ENCODE measurements at places on chromosomes 2 and 18. TPM values are rescaled to one million over a fixed set of nuclear protein-coding genes. Genes with fewer than 3 reads are reported as not detected.

GRCh38 chr2:207513551-207514257 lies 16.1 kb upstream of the CREB1 start:
- no peak for DNase-seq

GRCh38 chr2:150479075-150479915 lies 8.2 kb downstream of the RND3 start:
- no peak for DNase-seq

The PLGLB2 gene
- total RNA-seq: 2.2 TPM

The EFEMP1 gene
- total RNA-seq: 4.1 TPM

DNA sequence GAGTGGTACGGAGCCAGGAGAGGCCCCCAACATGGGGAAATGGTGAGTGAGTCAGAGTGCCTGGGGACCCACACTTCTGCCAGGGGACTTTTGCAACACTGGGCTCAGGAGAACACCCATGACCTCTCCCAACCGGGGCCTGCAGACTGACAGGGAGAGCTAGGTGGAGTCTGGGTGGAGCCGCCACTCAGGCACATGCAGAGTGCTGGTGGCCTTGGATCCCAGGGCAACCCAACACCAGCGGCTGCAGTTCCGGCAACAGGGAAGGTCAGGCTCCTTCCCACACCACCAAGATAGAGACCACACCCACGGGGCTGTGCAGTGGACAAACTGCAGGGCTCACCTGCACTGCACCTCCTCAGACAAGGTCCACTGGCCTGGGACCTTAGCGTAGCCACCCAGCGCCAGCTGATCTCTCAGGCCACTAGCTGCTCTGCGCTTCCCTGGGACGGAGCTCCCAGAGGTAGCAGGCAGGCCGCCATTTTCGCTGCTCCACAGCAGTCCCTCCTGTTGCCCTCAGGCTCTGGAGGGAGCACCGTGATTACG lies 99.0 kb downstream of the EFEMP1 start:
- no peak for DNase-seq
